ENCODE measurements at places on chromosomes 7 and 10.

- DNase-seq: no peak
Observed at GRCh38 chr7:158724658-158725505, 20.3 kb upstream of the NCAPG2 start.

DNA sequence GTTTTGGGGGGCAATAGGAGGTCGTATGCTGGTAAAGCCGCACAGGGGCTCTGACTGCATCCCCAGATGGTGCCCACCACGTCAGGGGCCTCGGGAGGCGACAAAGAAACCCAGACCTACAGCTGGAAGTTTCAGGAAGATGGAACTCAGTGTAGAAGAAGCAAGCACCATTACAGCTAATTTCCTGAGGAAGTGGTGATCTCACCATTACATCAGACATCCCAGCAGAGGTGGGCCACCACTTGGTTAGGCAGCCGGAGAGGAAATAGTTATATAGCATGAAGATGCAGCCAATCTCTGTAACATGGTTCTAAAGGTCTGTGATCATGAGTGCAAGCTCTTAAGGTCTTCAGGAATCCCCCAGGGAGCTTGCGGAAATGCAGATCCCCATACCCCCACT is 127.3 kb upstream of the PCBD1 start:
- DNase-seq: no peak

DNA sequence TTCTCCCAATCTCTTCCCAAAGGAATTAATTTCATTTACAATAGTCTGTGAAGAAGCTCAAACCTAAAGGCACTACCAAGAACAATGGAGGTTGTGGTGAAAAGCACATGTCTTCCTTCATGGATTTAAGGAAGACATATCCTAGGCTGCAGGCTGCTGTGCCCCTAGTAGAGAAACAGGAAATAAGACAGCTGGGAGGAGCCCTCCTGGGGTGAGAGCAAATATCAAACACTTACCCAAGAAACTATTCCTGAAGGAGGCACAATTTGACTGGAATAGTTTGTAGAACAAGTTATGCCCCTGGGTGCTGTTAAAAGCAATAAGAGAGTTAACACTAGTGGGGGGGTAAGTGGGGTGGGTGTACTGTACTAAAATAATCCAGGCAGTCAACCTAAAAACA is 30.1 kb downstream of the PDZD8 start:
- DNase-seq: no peak

- no peak for DNase-seq
Observed at GRCh38 chr7:143518521-143518920, 40.8 kb downstream of the TAS2R41 start.

- DNase-seq: no peak
Observed at GRCh38 chr10:86077871-86078638, 288.5 kb downstream of the GRID1 start.

- DNase-seq: no peak
Observed at GRCh38 chr10:83816942-83817341, 322.4 kb upstream of the GHITM start.

GRCh38 chr7:19209166-19209696 is 64.0 kb upstream of the FERD3L start:
- no peak for DNase-seq

DNA sequence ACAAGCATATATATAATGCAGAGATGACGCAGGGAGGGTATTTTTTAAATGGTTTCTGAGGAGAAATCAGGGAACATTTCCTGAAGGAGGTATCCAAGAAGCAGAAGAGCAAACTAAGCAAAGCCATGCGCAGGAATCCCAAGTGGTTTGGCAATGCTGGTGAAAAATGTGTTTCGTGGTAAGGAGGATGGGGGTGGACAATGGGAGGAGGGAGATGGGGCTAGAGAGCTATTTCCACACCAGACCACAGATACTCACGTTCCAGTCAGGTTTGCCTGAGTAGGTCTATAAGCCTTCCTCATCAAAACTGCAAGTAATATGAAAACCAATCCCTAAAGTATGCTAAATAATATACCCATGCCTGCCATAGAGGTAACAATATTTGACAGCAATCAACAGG is 223.7 kb upstream of the MKLN1 start:
- DNase-seq: no peak

GRCh38 chr7:96921771-96922170 is 83.6 kb upstream of the DLX6 start:
- no peak for DNase-seq

GRCh38 chr10:90579602-90580242 is 278.1 kb downstream of the HTR7 start:
- DNase-seq: no peak

GRCh38 chr7:142478479-142479220 is 220.8 kb upstream of the PRSS58 start:
- DNase-seq: no peak

DNA sequence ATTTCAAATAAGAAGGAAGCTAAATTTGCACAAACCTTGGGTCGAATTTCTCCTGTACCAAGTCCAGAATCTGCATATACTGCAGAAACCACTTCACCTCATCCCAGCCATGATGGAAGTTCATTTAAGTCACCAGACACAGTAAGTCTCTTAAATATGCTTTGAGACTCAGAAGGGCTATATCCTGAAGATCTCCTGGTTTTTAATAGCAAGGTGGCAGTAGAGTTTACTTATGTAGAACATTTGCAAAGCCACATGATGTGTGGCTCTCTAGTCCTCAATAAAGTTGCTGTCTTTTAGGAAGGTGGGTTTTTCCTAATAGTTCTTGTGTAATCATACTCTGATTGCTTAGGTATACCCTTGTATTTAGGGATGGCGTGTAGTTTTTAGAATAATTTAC is 8.7 kb downstream of the DBF4 start:
- no peak for DNase-seq

DNA sequence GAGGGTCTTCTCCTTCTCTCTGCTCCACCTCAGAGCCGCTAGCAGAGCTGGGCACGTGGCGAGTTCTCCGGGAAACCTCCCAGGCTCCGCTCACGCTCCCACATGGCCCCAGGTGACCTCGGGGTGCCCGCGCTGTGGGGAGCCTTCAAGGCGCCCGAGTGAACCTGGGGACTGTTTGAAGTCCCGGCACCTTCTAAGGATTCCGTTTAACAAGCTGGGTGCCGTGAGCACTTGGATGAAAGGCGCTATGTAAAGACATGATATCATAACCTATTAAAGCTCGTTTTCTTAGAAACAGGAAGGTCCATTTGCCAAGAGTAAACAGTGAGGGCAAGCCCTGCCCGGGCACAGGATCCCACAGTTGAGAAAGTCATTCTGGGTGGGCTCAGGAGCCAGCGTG is 15.8 kb upstream of the MYL10 start:
- no peak for DNase-seq

DNA sequence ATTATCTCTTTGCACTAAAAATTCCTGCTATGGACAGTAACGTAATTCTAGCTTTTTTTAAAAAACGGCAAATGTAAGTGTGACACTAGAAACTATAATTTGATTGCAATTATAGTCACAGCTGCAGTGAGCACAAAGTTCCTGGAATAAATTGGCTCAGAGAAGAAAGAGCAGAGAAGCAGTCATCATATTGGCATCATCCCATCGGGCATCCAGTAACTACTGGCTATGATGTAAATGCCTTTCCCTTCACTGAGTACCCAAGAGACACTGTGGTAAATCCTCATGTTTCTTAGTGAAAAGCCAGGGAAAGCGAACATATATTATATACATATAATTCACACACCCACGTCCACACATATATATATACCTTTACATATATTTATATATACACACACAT is 43.6 kb downstream of the PIP4K2A start:
- DNase-seq: no peak

- no peak for DNase-seq
Observed at GRCh38 chr7:18401757-18402156, 93.8 kb upstream of the HDAC9 start.
